ENCODE measurements at places on chromosomes 1 and 21.
A peak's percentile ranks its signal among the peaks of the same experiment; 100 is the strongest.

DNA sequence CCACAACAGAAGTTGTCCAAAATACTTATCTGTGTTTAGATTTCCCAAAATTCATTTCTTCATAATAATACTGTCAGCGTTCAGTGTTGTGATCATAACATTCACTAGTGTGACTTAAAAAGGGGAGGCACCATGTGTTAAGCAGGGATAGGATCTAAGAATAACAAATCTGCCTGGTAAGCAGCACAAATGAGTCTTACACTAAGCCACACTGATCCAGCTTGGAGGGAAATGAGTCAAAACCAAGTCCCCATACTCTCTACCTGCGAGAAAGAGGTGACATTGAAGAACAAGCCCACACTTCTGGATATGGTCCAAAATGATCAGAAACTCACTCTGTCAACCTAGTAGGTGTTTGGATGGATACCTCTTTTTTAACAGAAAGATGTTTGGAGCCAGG lies 145.5 kb downstream of the CRB1 start:
- no peak for DNase-seq

- no peak for DNase-seq
Measured at GRCh38 chr21:33901412-33902288, 14.0 kb downstream of the ATP5PO start.

GRCh38 chr1:70517444-70517843 lies 106.4 kb downstream of the CTH start:
- no peak for DNase-seq

DNA sequence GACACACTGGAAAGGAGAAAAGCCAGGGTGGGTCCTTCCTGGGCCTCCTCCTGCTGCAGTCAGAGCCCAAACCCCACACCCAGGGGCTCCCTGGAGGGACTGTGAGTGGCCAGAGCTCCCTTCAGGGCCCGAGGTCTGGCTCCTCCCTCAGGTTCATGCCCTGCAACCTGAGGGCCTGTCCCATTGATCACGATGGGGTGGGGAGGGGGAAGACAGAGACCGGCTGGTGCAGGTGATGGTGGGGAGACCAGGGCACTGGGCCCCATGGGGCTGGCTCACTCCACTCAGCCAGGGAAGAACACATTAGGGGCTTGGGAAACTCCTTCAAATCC lies 30.1 kb upstream of the NPPB start:
- no peak for DNase-seq

DNA sequence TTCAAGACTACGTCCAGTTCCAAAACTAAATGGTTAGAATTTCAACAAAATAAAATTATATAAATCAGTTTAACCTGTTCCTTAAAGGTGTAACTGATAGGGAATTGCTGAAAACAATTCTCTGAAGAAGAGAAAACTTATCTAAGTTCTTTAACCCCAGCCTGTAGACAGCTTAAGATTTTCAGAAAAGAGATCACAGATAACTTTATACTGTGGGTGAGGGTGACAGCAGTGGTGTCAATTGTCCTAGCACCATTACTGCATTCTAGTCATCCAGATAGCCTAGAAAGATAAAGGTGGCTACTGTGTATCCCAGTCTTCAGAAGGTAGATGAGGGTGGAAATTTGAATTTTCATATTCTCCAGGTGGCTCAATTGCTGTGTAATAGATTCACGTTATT lies 19.7 kb upstream of the DEGS1 start:
- no peak for DNase-seq

GRCh38 chr1:52098139-52098871 lies 42.2 kb downstream of the BTF3L4 start:
- DNase-seq = no peak

- no peak for DNase-seq
Measured at GRCh38 chr21:32578107-32578691, 7.1 kb downstream of the TCP10L start.

GRCh38 chr1:56255516-56256152 lies 323.7 kb downstream of the PLPP3 start:
- peak; percentile 82 for DNase-seq

DNA sequence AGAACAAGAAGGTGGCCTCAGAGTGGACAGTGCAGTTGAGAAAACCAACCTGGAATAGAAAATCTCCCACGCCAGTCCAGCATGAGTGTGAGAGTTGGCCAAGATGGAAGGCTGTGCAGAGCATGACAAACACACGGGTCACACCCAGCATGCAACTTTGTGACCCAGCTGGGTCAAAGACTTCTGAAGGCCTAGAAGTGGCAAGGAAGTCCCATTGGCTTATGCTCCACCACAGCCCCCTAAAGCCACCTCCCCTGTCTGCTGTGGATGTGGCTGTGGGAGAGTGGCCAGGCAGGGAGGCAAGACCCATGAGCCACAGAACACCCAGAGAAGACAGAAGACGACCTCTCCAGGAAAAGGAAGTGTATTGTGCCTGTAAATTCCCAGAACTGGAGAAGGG lies 13.6 kb downstream of the BATF3 start:
- DNase-seq = peak; percentile 12

DNA sequence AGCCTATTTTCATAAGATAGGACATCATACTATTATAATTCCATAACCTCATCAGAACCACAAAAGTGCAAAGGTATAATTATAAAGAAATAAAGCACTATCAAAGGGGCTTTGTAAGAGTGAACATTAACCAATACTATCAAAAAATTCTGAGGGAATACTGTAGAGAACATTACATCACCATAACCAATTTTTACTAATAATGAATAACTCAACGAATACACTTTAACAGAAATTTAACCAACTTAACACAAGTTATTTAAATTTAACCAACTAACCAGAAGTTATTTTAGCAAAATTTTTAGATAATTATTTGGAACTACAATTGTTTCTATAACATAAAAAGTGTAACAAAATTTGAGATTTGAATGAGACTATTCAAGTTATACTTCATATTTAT lies 34.8 kb downstream of the ZSWIM5 start:
- DNase-seq = no peak

GRCh38 chr1:235074523-235075047 lies 54.1 kb downstream of the TOMM20 start:
- no peak for DNase-seq

GRCh38 chr1:117665556-117666270 lies 59.9 kb downstream of the TENT5C start:
- DNase-seq = peak; percentile 8

DNA sequence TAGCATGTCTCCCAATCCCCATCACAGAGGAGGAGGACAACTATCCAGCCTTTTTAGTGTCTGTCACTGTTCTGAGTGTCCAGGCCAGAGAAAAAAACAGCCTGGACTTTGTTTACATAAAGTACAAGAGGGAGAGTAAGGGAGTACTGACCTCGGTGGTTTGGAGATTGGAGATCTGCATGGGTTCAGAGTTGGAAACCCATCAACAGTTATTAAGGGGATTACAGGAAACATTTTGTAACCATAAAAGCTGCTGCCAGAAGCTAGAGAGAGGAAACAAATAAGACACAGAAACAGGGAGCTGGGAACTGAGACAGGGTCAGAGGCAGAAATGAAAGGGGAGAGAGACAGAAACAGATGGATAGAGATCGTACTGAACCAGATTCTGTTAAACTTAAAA lies 131.5 kb upstream of the CTTNBP2NL start:
- DNase-seq = no peak

- DNase-seq = no peak
Measured at GRCh38 chr1:77347646-77348045, 65.8 kb downstream of the AK5 start.

GRCh38 chr1:240152611-240153297 lies 61.1 kb downstream of the FMN2 start:
- DNase-seq = no peak

- peak; percentile 74 for DNase-seq
Measured at GRCh38 chr21:45974073-45975019, 7.2 kb upstream of the COL6A1 start.

DNA sequence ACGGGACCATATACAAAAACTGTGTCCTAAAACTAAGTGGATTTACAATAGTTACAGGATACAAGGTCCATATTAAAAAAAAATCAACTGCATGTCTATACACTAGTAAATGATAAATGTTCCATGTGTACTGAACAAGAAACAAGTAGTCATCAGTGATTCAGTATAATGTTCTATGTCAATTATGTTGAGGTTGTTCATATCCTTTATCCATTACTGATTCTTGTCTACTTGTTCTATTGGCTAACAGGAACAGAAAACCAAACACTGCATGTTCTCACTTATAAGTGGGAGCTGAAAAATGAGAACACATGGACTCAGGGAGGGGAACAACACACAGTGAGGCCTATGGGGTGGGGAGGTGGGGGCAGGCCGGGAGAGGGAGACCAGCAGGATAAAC lies 90.5 kb downstream of the CDC42BPA start:
- DNase-seq = no peak

GRCh38 chr1:210384625-210385024 lies 55.9 kb downstream of the HHAT start:
- DNase-seq = no peak

DNA sequence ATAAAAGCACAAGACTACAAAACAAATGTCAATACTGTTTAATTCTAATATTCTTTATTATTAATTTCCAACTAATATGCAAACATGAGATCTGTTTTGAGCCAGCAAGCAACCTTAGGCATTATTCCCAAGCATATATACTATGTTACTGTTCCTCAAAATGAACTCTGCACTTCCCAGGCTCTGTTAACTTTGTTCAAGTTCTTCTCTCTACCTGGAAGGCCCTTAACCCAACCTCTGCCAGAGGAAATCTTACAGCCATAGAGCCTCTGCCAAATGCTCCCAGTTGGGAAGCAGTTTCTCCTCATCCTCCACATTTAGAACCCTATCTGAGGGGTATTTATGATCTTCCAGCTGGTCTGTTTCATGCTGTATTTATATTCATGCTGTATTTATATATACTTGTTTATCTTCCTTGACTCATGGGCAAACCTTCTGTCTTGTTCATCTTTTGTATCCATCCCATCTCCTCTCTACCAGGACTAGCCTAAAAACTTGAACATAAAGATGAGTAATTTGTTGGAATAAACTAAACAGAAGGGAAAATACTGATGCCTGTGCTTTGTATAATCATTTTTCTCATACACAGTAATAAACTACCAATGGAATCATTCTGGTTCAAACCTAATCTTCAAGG lies 5.3 kb downstream of the IVNS1ABP start:
- DNase-seq = no peak

GRCh38 chr1:54096877-54097240 lies 43.5 kb downstream of the TCEANC2 start:
- DNase-seq = no peak

GRCh38 chr1:72018562-72018961 lies 263.8 kb downstream of the NEGR1 start:
- no peak for DNase-seq

DNA sequence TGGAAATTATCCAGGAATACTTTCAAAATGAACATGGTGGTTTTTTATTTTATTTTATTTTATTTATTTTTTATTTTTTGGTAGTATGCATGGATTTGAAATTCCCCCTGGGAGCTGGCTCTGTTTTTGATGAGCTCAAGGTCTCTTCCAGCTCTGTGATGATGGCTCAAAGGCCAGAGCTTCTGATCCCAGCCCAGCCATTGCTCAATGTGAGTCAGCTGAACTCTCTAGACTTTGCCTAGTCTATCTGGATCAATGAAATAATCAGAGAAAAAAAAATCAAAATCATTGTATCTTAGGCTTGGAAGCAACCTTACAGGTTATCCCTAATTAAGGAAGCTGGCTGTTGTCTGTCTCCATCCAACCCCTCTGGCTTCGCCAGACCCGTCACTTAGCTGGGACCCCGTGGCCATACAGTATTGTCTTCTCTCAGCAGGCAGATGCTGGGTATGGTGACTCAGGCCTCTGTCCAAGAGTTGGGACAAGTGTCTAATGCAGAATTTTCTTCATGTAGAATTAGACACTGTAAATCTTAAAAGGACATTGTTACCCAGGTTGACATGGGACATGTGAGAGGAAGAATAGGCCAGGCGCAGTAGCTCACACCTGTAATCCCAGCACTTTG lies 90.2 kb upstream of the LPGAT1 start:
- DNase-seq = no peak

GRCh38 chr1:71521655-71522264 lies 440.9 kb upstream of the ZRANB2 start:
- DNase-seq = no peak

DNA sequence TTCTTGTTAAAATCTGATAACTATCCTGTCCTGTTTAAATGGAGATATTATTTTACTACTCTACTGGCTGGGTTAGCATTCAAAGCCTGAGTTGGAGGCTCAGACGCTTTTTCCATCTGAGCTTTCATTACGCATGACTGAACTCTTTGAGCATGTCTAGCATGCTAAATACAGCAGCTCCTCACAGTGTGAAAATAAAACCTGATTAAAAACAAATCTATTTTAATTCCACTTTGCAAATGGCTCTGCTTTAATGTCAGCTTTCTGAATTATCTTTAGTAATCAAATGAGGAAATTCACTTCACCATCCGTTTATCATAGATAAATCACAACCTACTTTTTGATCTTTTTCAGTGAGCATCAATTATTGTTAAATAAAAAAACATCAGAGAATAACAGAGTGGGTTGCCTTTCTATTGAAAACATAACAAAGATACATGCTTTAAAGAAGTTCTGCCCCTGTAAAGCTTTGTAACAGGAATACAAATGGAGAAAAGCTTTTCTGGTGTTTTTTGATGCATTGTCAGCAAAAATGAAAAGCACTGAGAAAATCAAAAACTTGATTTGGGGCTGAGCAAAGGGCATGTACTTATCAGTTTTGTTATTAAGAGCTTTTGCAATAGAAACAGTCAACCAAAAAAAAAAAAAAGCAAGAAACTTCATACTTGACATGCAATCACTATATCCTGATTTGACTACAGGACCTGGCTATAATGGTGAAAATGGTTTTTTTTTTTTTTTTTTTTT lies 3.5 kb upstream of the SPEN start:
- no peak for DNase-seq

DNA sequence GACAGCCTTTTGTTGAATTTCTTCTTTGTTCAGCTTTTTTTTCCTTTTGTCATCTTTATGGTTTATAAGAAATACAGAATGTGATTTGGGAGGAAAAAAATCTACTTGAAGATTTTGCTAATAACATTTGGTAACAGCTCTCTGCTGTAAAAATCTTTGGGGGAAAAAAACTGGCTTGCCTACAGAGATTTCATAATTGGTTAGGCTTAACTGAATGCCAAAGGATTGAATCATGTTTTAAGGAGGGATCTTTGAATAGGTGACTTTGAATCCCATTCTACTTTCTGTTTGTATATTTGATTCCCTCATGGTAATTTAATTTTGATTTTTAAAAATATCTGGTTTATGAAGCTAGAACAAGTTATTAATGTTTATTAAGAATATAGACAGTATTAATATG lies 3.2 kb downstream of the BTF3L4 start:
- no peak for DNase-seq

Data from left forelimb (tissue), 1 donor.